ENCODE measurements at places on chromosomes 1 and 21. TPM values are rescaled to one million over a fixed set of nuclear protein-coding genes. Genes with fewer than 3 reads are reported as not detected.

The OLFML3 gene
- total RNA-seq, result 36.5 TPM

The C1orf116 gene
- total RNA-seq, result 10.4 TPM

The MTMR11 gene
- 2.3 TPM for total RNA-seq

The PRDX6 gene
- total RNA-seq, result 540 TPM

The FCMR gene
- not detected for total RNA-seq

The CRP gene
- total RNA-seq, result not detected

The RCSD1 gene
- not detected for total RNA-seq

The S100A14 gene
- total RNA-seq, result 624 TPM

The LAMC2 gene
- total RNA-seq, result 34.9 TPM

The PTGER3 gene
- not detected for total RNA-seq

The TNNT2 gene
- total RNA-seq, result 7.3 TPM

The GBP6 gene
- not detected for total RNA-seq

The LCE1E gene
- not detected for total RNA-seq

The WNT9A gene
- 0.32 TPM for total RNA-seq

The NVL gene
- total RNA-seq, result 52.3 TPM

The FMN2 gene
- total RNA-seq, result not detected

The COL9A2 gene
- 0.23 TPM for total RNA-seq

The CRABP2 gene
- total RNA-seq, result 27.1 TPM

All from Caco-2 (cell line).